ENCODE measurements at places on chromosomes 3 and 15.

DNA sequence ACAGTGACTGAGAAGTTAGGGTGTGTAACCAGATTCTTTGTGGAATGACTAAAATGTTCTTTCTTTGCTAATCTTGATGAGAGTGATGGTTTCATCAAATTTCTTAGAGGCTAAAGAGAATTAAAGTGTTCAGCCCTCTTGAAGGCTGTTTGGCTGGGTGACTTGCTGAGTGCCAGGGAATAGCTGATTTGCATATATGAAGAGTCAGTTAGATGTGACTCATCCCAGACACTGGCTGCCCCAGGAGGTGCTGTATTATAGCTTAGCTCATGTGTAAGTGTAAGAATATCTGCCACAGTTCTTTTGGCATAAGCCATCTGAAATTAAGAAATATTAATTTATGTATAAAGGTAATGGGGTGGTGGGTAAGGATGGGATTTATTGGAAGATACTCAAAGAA, 535.1 kb downstream of the NLGN1 start:
- DNase-seq, result no peak

DNA sequence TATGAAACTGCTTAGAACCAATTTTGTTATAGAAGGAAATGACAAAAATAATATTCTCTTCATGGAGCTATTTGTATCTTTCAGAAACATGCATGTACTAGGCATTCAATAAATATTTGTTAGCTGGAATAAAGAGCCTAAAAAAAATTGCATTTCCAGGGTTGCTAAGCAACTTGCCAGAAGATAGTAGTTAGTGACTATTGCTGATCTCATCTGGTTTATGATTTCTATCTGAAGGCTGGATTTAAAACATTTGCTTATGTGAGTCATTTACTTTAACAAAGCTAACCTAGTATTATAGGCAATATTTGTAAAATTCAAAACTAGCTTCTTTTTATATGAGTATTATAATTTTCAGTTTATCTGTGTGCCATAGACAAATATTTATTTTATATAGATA, 78.3 kb downstream of the NAALADL2 start:
- DNase-seq, result no peak

- no peak for DNase-seq
These were observed 2.0 kb downstream of the HHATL start for GRCh38 chr3:42700366-42701288.

DNA sequence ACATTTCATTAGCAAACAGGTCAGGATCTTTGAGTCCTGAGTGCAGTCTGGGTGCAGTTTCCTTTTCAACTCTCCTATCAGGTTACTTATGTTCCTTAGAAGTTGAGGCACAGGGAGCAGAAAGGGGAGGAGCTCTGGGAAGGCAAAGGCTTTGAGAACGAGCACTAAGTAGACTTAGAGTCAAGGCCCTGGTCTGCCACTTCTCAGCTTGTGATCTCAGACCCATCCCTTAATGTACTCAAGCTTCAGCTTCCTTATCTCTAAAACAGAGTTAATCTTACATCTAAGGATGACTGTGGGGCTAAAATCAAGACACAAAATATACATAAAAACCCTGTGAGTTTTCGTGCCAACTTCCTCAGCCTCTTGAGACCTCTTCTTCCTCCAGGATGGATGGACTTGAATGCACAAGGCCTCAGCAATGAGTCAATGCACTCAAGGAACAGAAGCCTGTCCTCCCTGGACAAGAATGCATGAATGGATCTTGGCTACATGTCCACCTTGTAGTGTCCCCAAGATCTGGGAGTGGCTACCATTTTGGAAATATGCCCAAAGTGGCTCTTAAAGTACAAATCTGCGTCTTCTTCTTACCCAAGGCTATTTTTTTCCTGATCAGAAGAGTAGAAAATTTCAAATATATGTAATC, 105.1 kb downstream of the WDR76 start:
- DNase-seq, result no peak

DNA sequence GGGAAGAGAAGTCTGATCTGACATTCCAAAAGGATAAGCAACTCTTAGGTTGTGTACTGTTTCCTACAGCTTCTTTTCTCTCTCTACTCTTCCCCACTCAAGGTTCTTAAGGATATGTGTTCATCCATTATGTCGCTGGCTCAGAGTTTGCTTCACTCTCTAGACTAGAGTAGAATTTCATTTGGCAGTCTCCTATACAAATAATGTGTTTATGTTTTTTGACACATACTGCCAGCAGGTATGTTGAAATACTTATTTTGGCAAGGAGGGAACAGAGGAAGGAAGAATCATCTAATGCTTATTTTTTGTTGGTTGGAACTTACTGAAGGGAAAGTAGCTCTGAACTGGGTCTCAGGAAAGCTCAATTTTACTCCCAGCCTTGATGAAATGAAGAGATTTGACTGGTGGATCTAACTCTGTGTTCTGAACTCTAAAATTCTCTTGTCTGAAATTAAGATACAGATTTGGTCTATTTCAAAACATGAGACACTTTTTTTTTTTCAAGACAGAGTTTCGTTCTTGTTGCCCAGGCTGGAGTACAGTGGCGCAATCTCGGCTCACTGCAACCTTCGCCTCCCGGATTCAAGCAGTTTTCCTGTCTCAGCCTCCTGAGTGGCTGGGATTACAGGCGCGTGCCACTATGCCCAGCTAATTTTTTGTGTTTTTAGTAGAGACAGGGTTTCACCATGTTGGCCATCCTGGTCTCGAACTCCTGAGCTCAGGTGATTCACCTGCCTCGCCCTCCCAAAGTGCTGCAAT, 7.6 kb upstream of the EMC3 start:
- no peak for DNase-seq

DNA sequence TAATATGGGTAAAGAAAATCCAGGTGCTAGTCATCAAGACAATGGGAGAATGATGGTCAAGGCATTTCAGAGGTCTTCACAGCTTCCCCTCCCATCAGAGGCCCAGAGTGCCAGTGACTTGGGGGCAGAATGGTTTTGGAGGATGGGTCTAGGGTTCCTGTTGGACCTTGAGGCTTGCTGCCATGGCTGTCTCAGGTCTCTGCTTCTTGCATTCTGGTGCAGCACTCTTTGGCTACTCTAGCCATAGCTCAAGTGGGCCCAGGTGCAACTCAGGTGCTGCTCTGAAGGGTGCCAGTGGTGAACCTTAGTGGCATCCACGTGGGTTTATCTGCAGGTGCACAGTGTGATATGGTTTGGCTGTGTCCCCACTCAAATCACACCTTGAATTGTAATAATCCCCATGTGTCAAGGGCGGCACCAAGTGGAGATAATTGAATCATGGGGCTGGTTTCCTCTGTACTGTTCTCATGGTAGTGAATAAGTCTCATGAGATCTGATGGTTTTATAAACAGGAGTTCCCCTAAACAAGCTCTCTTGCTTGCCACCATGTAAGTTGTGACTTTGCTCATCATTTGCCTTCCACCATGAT, 48.5 kb upstream of the PEX5L start:
- DNase-seq, result no peak

DNA sequence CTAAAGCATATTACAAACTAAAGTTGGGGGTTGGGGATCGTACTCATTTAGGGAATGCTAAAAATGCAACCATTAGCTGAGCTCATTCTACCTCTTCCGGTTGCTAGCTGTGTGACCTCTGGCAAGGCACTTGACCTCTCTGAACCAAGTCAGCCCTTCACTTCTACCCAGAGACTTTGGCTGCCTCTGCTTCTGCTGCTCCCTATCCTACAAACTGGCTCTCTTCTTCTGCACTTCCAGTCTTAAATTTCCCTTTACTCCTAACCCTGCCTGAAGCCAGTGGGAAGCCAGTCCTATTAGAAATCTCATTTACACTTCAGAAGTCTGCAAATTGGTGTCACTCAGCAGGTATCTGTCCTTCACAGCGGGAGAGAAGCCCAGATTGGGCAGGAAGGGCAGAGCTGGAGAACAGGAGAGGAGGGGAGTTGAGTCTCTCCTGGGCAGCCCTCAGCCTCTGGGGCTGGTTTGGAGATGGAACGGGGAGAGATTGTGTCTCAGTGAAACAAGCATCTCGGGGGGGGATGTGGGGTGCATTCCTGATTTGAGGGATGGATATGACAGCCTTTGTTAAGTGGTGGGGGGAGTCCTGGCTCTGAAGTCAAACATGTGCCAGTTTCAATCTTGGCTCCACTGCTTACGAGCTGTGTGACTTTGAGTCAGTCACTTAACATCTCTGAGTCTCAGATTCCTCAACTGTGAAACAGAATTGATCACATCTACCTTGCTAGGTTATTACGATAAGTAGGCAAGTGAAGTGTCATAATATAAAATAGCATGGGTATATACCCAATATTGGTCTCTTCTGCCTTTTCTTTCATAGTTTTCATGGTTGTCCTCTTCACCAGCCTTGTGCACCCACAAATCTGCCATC, 7.8 kb upstream of the AEN start:
- DNase-seq, result no peak

- DNase-seq, result no peak
These were observed 6.8 kb upstream of the GATA2 start for GRCh38 chr3:128499724-128500275.

GRCh38 chr15:67997996-67998395, 56.1 kb upstream of the PIAS1 start:
- DNase-seq, result no peak

DNA sequence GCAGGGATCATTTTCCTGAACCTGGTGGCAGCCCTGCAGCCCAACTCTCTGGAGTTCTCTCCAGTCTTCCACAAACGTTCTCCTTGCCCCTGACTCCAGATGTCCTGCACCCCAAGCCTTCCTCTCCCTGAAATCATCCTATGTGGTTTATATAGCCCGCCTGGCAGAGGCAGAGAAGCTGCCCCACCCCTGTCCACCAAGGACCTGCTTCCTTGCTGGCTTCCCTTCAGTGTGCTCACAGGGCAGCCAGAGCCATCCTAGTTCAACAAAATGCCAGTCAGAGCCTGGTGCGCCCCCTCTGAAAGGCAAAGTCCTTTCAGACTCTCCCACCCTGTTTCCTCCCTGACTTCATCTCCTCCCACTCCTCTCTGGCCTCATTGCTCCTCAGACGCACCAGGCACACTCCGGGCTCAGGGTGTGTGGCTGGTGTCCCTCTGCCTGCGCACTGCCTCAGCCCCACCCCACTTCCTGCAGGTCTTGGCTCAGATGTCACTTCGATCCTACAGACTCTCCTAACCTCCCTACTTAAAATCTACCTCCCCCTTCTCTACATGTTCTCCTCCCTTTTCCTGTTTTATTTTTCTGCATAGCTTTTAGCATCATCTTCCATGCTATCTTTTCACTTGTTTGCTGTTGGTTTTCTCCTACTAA, 5.9 kb downstream of the KBTBD13 start:
- peak; percentile 57 for DNase-seq

DNA sequence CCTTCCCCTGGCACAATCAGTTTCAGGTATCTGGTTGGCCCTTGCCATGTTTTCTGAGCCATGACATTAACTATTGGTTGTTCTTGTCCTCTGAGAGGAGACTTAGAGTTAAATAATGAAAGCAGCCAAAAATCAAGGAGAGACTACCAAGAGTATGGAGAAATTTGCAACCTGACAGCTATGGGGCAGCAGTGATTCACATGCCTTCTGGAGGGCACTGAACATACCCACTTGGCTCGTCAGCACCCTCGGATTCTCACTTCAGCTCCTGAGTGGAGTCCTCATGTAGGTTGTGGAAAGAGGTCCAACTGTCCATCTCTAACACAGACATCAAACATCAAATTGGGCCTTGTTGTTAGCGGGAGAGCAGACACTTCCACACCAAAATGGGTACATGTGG, 265.6 kb downstream of the EBLN2 start:
- DNase-seq, result no peak

- DNase-seq, result no peak
These were observed 428.1 kb downstream of the ROBO2 start for GRCh38 chr3:77467702-77468625.

DNA sequence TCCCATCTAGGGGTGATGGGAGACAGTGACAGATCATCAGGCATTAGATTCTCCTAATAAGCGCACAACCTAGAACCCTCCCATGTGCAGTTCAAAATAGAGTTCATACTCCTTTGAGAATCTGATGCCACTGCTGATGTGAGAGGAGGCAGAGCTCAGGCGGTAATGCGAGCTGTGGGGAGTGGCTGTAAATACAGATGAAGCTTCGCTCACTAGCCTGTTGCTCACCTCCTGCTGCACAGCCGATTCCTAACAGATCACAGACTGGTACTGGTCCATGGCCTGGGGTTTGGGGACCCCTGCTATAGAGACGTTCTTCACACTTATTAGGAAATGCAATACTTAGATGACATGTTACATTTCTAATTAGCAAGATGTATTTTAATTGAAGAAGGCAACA, 154.4 kb downstream of the CBLB start:
- DNase-seq, result no peak

DNA sequence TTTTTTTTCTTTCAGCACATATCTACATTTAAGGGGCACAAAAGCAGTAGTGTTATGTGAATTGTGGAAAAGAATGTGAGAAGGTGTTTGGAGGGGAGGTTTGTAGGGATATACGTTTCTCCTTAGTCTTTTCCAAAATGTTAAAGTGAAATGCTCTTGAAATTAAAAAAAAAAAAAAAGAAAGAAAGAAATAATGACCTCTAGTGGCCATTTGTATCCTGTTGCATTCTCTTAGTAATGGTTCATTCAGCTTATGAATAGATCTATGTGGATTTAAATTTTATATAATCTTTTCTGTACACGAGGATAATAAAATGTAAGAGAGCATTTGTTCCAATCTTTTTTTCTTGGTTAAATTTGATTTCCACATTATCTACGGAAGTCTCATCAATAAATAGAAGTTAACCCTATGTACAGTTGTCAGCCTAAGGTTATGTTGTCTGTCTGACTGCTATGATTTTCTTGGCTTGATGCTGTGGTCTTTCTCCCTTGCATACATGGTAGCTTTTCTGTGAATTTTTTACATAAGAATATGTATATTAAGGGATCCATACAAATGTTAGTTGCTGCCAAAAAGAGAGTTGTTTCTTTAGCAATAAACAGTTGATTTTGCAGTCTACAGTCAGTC, 1.7 kb downstream of the P2RY13 start:
- no peak for DNase-seq

DNA sequence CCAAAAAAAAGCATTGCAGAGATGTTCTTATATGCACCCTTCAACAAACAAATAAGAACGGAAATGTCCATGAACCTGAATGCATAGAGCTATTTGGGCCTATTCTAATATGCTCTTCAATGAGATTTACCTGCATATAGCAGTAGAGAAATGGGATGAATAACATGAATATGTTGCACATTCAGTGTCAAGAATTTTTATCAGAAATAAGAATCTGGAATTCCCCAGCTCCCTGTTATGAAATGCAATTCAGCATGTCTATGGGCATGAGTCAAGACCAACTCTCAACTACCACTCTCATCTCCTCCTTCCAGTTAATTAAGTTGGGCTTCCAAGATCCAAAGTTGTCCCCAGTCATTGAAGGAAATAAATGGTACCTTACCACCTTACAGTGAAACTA, 133.7 kb upstream of the ALCAM start:
- DNase-seq, result no peak

DNA sequence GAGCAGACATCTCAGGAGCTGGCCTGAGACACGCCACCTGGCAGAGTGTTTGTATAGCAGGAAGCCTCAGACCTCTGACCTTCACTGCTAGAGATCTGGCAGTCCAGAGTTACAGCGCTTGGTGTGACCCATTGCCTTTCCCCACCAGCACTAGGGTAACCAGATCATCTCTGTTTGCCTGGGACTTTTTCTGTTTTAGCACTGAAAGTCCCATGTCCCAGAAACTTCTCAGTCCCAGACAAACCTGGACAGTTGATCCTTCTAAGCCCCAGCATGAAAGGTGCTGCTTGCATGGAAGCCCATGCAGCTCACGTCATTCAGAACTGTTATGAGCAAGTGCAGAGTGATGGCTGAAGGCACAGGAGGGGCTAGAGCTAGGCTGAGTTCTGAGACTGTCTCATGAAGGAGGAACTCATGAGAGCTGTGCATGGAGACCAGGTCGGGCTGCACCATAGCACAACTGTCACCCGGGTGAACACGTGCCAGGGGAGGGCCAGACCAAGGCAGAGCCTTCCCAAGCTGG, 18.2 kb upstream of the AHSG start:
- DNase-seq, result peak; percentile 12

- no peak for DNase-seq
These were observed 217.5 kb downstream of the RAP2B start for GRCh38 chr3:153379516-153379915.

Measured in nephron progenitor cell (in vitro differentiated cells).